Posterior cingulate gyrus (tissue), 11 donors: ENCODE measurements at places on chromosomes 12 and 14.

DNA sequence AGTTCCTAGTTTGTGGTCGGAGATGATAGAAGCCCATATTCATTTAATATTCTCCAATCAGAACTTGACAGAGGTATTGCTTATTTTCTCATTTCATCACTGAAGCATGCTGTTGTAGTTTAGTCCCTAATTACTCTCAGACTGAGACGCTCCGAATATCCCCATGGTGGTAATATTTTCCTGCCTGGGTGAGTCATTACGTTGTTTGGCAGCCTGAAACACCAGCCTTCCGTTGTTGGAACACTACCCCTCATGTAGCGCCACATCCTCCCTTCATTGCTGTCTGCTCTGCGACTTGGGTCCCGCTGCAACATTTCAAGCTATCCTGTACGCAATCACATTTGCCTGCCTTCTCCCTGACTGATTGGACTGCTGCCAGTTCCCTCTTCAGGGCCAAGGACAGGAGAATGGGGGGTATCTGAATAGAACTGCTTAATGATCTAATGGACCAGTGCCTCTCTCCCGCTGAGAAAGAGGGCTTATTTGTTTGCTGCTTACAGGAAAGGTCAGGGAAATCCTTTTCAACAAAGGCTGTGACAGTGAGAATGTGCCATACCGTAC lies 369.1 kb downstream of the NPAS3 start:
- peak; percentile 30 for DNase-seq

DNA sequence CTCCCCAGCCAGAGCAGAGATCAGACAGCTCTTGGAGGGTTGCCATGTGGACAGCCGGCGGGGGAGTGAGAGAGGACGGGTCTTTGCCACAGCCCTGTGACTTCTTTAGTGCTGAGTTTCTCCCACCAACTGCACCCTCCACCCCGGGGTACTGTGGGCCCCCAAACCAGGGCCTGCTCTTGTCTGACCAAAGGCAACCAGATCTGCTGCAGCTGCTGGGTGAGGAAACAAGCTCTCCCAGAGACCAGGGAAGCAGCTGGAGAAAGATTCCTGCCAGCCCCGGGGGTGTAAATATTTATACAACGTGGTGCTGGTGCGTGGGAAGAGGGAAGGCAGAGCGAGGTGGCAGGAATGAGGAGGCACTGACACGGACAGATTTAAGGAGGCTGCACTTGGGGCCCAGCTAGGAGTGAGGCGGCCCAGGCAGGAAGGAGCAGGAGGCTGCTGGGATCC lies 14.3 kb upstream of the ZFP36L1 start:
- DNase-seq = no peak

- DNase-seq = no peak
Observed at GRCh38 chr12:100216337-100216736, 15.7 kb downstream of the ACTR6 start.

DNA sequence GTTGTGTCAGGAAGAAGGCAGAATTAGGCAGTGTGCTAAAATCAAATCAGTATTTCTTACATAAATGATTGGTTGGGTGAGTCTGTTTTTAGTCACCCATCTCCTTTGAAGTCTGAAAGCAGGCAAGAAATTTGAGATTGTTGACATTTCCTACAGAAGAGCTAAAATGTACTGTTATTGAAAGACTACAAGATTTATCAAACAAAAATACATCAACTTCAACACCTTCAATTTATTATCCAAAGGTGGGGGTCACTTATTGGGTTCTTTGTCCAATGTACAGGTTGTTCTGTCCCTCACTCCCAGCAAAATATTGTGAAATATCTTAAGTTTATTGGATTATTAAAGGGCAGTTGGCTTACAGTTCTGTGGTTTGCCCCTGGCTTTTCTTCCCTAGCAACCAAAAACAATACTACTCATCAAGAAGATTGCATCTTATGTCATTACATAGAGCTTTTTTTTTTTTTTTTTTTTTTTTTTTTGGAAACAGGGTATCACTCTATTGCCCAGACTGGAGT lies 20.6 kb upstream of the PKP2 start:
- no peak for DNase-seq

- no peak for DNase-seq
Observed at GRCh38 chr14:32980178-32980901, 41.7 kb downstream of the NPAS3 start.
